ENCODE measurements at places on chromosomes 11 and 22.

GRCh38 chr11:112085822-112086421 is 634 bp downstream of the TIMM8B start:
- DNase-seq, result peak; percentile 55

GRCh38 chr22:44118645-44119315 is 61.9 kb upstream of the PARVG start:
- DNase-seq, result no peak

DNA sequence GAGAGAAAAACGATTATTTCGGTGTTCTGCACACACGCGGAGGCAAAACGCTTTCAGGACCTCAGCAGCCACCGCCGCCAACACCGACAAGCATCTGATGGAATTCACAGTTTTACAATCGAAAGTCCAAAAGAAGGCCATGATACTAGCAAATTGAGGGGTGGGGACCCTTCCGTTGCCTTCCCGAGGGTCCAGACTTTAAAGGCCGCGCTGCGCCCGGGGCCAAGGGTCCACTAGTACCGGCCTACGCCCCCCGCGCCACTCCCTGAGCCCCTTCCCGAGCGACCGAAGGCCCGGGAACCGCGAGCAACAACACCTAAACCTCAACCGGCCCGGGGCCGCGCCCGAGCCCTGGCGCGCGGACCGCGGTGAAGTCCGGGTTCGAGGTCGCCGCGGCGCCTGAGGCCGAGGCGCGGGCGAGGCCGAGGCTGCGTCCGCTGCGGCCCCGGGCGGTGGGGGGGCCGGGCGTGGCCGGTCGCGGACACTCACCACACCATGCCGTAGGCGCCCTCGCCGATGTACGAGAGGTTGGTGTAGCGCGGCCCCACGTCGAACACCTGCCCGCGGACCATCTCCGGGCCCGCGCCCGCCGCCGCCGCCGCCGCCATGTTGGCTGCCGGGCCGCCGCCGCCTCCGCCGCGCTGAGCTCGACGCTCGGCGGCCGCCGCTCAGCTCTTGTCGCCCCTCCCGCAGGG is 465 bp downstream of the MAPK1 start:
- no peak for DNase-seq

DNA sequence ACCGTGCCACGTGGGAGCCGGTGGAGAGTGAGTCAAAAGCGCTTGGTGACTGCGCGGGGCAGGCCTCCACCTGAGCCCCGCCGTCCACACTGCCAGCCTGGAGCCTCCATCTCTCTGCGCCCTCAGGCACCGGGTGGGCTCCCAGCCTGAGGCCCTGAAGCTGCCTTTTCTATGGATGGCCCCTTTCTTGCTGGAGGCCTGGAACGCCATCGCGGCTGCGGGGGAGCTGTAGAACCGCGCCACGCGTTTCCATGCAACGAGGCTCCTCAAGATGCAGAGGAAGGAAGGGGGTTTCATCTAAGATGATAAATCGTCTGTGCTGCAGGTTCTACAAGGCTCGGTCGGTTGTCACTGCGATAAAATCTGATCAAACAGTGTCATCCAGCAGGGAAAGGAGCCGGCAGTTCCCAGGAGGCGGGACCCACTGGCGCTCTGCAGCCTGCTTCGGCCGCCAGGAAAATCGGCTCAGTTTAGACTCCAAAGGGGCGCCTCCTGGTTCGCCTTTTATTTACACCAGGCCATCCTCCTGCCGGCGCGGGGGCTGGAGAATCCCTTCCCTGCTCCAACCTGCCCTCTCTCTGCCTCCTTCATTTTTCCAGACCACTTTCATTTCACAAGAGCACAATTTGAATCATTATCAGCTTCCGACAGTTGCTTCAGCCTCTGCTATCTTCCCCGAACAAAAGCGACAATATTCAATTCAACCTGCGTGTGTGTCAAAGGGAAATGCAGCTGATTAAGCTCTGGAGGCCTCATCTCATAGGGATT is 624.4 kb downstream of the BRD1 start:
- no peak for DNase-seq

- no peak for DNase-seq
Measured at GRCh38 chr11:117489999-117490679, 162.5 kb downstream of the CEP164 start.

- no peak for DNase-seq
Measured at GRCh38 chr22:25745341-25746011, 3.5 kb downstream of the MYO18B start.

- no peak for DNase-seq
Measured at GRCh38 chr11:18449251-18449650, 6.4 kb upstream of the LDHAL6A start.

GRCh38 chr11:68892576-68892975 is 11.1 kb downstream of the MRPL21 start:
- DNase-seq, result no peak

GRCh38 chr11:124294687-124295086 is 19.1 kb downstream of the OR8D1 start:
- no peak for DNase-seq

- no peak for DNase-seq
Measured at GRCh38 chr22:19086896-19087295, 35.3 kb downstream of the DGCR2 start.

GRCh38 chr11:115256397-115257197 is 247.6 kb downstream of the CADM1 start:
- no peak for DNase-seq

DNA sequence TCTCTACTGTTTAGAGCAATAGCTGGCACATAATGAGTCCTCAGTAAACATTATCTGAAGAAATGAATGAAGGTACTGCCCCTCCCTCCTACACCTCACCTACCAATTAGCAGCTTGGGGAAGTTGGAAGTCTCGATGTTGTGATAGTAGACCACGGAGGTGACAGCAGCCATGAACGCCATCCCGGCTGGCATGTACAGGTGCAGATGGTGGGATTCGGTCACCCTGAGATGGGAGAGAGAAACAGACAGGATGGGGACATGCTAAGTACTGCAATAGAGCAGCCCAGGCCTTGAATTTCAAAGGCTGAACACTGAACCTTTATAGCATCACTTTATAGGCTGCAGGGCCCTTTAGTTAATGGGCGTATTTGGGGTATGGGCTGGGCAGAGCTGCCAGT is 6.6 kb downstream of the ABCC8 start:
- no peak for DNase-seq

GRCh38 chr11:107898270-107898669 is 30.0 kb upstream of the RAB39A start:
- DNase-seq, result no peak

Data from activated naive CD4-positive, alpha-beta T cell treated with anti-CD3 and anti-CD28 coated beads, Interleukin-2, amount 50 U/mL, for 72 hours (primary cell).